Fibroblast of skin of left biceps (primary cell): ENCODE measurements at places on chromosomes 6 and 20.
A peak's percentile ranks its signal among the peaks of the same experiment; 100 is the strongest.

- DNase-seq: no peak
Observed at GRCh38 chr6:25301362-25301761, 22.2 kb downstream of the CARMIL1 start.

DNA sequence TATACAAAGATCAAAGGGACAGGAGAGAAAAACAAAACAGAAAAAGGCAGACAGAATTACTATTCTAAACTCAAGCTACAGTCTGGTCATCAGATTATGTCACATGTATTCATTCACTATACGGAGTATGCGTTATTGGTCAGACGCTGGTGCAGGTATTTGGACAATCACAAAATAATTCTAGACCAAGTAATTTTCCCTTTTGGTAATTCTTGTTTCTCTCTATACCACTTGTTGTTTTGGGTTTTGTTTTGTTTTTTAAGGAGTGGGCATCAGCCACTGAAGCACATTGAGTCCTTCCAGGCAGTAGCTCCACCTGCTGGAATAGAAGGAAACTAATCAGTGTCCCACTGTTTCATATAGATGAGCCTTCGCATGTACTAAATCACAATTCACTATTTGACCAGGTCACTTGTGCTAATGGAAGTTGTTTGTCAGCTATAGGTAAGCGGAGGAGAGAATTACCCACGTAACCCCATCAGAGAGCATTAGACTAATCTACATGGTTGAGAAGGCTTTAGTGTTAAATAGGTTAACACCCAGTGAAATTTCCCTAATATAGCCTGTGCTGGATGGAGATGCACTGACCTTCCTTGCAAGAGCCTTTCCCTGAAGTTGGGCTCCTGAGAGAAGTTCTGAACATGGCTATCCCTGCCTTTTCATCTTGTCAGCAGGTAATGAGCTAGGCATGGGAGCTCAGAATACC is 77.9 kb downstream of the TNFAIP3 start:
- DNase-seq: peak; percentile 17

- DNase-seq: no peak
Observed at GRCh38 chr6:8736156-8736895, 301.0 kb upstream of the SLC35B3 start.

DNA sequence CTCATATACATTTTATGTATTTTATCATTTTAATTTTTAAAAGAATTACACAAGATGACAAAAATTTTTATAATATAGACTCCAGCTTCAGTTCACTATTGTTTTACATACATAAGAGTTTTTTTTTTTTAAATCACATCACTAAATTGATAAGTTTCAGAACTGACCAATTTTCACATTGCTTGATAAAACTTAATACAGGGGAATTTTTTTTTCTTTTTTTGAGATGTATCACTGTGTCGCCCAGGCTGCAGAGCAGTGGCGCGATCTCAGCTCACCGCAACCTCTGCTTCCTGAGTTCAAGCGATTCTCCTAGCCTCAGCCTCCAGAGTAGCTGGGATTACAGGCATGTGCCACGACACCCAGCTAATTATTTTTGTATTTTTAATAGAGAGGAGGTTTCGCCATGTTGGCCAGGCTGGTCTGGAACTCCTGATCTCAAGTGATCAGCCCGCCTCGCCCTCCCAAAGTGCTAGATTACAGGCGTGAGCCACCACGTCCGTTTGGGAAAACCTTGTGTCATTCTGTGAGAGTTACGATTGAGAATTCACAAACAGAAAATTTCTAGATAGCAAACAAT is 36.6 kb upstream of the BTN3A2 start:
- no peak for DNase-seq
